ENCODE measurements at places on chromosomes 2 and 18. TPM values are rescaled to one million over a fixed set of nuclear protein-coding genes. Genes with fewer than 3 reads are reported as not detected.

TM4SF20 gene
- not detected for total RNA-seq

PDIA6 gene
- 90.4 TPM for total RNA-seq

MFSD2B gene
- not detected for total RNA-seq

ALLC gene
- total RNA-seq: not detected

LHCGR gene
- not detected for total RNA-seq

All from esophagus mucosa (tissue), 1 donor.